ENCODE measurements at places on chromosomes 7 and 10.

- no peak for ATAC-seq
These were observed 114.0 kb downstream of the BBS9 start for GRCh38 chr7:33243319-33243881.

- ATAC-seq: no peak
These were observed 16.8 kb downstream of the ZNF277 start for GRCh38 chr7:112223310-112223709.

GRCh38 chr10:67115972-67116371, 190.1 kb downstream of the LRRTM3 start:
- ATAC-seq: no peak

DNA sequence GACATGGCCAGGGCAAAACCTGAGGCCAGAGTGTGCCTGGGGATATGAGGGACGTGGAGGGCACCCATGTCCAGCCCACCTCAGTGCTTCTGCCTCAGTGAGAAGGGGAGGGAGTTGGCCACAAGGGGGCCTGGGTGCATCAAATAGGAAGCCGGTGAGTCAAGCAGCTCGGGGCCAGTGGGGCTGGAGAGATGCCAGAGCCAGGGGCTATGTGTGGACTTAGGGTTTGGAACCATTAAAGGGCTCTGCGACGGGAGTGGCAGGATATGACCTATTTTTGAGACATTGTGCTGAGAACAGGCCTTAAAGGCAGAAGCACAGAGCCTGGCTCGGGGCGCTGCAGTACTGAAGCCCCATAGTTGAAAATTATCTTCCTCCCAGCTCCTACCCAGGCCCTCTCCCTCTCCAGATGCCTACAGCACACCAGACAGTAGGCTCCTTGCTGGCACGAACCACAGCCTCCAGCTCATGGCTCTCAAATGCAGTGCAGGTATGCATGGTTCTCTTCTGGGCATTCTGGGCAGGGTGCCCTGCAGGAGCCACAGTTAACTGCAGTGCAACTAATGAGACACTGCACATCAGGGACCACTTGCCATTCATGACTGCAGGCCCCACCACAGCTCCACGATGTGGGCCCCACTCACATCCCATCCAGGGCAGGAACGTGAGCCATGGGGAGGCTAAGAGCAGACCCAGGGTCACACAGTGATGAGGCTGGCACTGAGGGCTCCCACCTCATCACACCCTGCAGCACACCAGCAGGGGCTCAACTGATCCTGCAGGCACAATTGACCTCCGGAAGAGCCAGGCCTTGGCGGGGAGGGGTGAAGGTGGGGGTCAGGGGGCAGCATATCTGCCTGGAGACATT, 7.2 kb upstream of the PGAM2 start:
- peak; percentile 46 for ATAC-seq

DNA sequence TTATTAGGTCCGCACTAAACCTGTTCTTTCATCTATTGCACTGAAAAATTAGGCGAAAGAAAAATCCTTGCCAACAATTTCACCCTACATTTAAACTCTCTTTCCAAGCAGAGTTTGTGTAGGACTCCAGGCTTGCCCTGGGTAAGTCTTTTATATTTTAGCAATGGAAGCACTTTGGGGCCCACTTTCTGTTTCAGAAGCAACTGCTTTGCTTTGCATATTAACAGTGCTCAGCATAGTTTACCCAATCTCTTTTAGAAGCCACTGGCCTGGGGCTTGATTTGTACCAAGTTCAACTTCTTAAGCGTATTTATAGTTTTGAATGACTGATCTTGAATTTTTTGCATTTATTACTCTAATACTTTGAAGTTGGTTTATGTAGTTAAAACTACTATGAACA, 78.8 kb upstream of the MDFIC start:
- ATAC-seq: no peak
